ENCODE measurements at places on chromosomes 7 and 10.

- DNase-seq, result peak; percentile 72
These were observed 35.3 kb downstream of the SMURF1 start for GRCh38 chr7:99108613-99109012.

DNA sequence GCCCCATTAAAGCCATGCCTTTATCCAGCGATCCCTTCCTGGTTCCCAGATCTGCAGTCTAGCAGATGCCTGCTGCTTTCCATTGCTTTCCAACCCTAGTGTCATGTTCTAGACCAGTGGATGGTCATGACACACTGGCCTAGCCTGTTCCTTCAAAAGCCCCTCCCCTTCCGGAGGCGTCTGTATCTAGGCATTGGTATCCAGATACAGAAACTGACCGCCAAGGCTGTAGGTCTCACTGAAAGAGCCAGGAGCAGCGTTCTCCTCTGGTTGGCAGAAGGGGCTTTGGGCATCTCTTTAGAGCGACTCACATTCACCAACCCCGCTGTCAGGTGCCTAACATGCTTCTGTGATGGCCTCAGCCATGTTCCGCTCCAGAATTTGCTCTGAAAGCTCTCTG lies 22.6 kb downstream of the JCAD start:
- no peak for DNase-seq

GRCh38 chr10:73043766-73044377 lies 52.8 kb downstream of the P4HA1 start:
- DNase-seq, result peak; percentile 4

GRCh38 chr7:112963634-112964033 lies 123.0 kb downstream of the GPR85 start:
- no peak for DNase-seq

Data from cardiac fibroblast (primary cell).